ENCODE measurements at places on chromosomes 11 and 22. TPM values are rescaled to one million over a fixed set of nuclear protein-coding genes. Genes with fewer than 3 reads are reported as not detected.
A peak's percentile ranks its signal among the peaks of the same experiment; 100 is the strongest.

GRCh38 chr22:23218867-23219251 lies 38.5 kb downstream of the BCR start:
- peaks cover 100% of the 10 kb centered on the region for H3K4me1 ChIP-seq
- peak overlapping the region; percentile 7 for H3K4me3 ChIP-seq
- DNase-seq: peak; percentile 56

- no peaks in the 10 kb centered on the region for H3K4me1 ChIP-seq
- no peak overlapping the region for H3K4me3 ChIP-seq
- no peak for DNase-seq
- no peaks in the 10 kb centered on the region for H3K27me3 ChIP-seq
- no peak overlapping the region for H3K27ac ChIP-seq
These were observed 194.7 kb downstream of the OR4A47 start for GRCh38 chr11:48683226-48683720.

DNA sequence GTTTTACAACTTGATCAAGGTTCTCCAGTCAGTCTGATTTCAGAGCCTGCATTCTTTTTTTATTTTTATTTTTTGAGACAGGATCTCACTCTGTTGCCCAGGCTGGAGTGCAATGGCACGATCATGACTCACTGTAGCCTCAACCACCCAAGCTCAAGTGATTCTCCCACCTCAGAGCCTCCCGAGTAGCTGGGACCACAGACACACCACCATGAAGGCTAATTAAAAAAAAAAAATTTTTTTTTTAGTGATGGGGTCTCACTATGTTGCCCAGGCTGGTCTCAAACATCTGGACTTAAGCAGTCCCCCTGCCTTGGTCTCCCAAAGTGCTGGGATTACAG lies 117.2 kb upstream of the NAV2 start:
- H3K4me3 ChIP-seq: no peak overlapping the region
- DNase-seq: no peak
- no peaks in the 10 kb centered on the region for H3K36me3 ChIP-seq
- peaks cover 8% of the 10 kb centered on the region for H3K4me1 ChIP-seq
- no peak overlapping the region for H3K27ac ChIP-seq

- no peak overlapping the region for H3K4me3 ChIP-seq
- H3K36me3 ChIP-seq: no peaks in the 10 kb centered on the region
- no peak overlapping the region for H3K27ac ChIP-seq
- DNase-seq: no peak
- no peaks in the 10 kb centered on the region for H3K4me1 ChIP-seq
These were observed 266.5 kb downstream of the TENM4 start for GRCh38 chr11:79174045-79175008.

GRCh38 chr11:114330373-114330772 lies 34.2 kb downstream of the NNMT start:
- no peaks in the 10 kb centered on the region for H3K36me3 ChIP-seq
- H3K27ac ChIP-seq: no peak overlapping the region
- H3K27me3 ChIP-seq: no peaks in the 10 kb centered on the region
- no peak for DNase-seq

- peak; percentile 60 for DNase-seq
- peaks cover 87% of the 10 kb centered on the region for H3K27me3 ChIP-seq
- H3K36me3 ChIP-seq: no peaks in the 10 kb centered on the region
- no peak overlapping the region for H3K4me3 ChIP-seq
- H3K27ac ChIP-seq: no peak overlapping the region
These were observed 2.7 kb upstream of the PDE2A start for GRCh38 chr11:72676861-72677341.

DNA sequence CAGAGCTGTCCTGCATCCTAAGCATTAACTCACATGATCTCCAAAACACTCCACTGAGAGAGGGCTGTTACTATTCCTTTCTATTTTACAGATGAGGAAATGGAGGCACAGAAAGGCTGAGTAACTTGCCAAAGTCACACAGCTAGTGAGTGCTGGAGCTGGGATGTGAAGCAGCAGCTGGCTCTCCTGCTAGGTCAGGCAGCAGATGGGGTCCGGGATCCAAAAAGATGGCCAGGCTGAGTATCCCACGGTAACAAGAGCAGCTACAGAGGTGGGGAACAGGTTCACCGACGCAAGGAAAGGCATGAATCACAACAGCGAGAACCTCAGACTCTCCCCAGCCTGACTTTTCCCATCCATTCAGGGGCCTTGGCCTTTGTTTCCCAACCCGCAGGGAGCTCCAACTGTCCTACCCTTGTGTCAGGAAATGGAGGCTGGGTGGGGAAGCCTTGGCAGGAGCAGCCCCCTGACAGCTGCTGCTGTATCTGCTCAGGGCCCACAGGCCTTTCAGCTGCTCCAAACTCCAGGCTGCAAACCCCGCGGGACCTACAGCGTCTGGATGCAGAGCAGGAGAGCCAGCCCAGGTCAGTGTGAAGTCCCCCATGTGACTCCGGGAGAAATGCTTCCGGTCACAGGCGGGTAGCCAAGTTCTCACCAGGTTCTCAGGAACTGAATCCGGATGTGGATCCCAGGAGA lies 29.5 kb downstream of the DKK3 start:
- peak; percentile 60 for DNase-seq
- H3K4me1 ChIP-seq: peaks cover 37% of the 10 kb centered on the region
- no peak overlapping the region for H3K4me3 ChIP-seq

- H3K27me3 ChIP-seq: no peaks in the 10 kb centered on the region
- no peak overlapping the region for H3K4me3 ChIP-seq
- DNase-seq: no peak
- no peaks in the 10 kb centered on the region for H3K4me1 ChIP-seq
- H3K27ac ChIP-seq: no peak overlapping the region
These were observed 73.2 kb downstream of the CCDC81 start for GRCh38 chr11:86447763-86448480.

GRCh38 chr11:132556316-132556715 lies 976.0 kb downstream of the OPCML start:
- no peaks in the 10 kb centered on the region for H3K36me3 ChIP-seq
- H3K27me3 ChIP-seq: no peaks in the 10 kb centered on the region
- DNase-seq: no peak
- H3K4me3 ChIP-seq: no peak overlapping the region

DNA sequence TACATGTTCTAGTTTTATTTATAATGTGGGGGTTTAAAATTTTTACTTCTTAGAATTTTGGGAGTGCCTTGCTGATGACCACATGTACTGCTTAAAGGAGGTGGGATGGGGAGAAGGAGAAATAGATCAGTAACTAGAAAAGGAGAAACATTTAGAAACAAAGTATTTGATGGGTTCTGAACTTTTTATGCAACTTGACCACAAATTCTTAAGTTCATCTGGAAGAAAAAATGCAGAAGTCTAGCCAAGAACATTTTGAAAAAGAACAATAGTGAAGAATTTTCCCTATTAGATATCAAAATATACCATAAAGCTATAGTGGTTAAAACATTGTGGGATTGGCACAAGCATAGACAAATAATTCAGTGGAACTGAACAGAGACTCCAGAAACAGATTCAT lies 73.3 kb upstream of the AMPD3 start:
- H3K36me3 ChIP-seq: no peaks in the 10 kb centered on the region
- DNase-seq: no peak
- H3K27ac ChIP-seq: no peak overlapping the region
- H3K4me3 ChIP-seq: no peak overlapping the region
- H3K4me1 ChIP-seq: peaks cover 8% of the 10 kb centered on the region

DNA sequence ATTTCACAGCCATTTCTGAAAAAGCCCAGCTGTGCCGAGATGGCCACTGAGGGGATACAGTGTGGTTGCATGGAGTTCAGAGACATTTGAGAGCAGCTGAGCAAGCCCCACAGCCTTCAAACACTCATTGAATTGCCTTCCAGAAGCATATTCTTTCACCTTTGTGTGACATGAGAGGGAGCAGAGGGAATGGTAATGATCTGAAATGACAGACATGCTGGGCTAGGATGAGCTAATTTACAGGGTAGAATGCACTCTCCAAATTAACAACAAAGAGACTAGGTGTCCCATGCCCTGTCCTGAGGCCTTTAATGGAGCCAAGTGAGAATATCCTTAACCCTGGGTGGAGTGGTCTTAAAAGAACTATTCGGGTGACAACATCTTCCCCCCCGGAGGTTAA lies 585.4 kb downstream of the NELL1 start:
- H3K27ac ChIP-seq: no peak overlapping the region
- H3K4me1 ChIP-seq: no peaks in the 10 kb centered on the region
- no peak overlapping the region for H3K4me3 ChIP-seq

- DNase-seq: no peak
- H3K27me3 ChIP-seq: no peaks in the 10 kb centered on the region
- H3K4me3 ChIP-seq: no peak overlapping the region
These were observed 22.5 kb upstream of the ADA2 start for GRCh38 chr22:17241576-17242330.

GRCh38 chr11:99020352-99021225 lies at the start of gene CNTN5:
Gene CNTN5 (plus strand): TSS chr11:99020949.
- H3K4me3 ChIP-seq: no peak within 1 kb of the TSS
- H3K4me1 ChIP-seq: peaks cover 5% of the 10 kb centered on the region
- no peaks in the 10 kb centered on the region for H3K36me3 ChIP-seq
- DNase-seq: no peak
- no peak within 1 kb of the TSS for H3K27ac ChIP-seq

DNA sequence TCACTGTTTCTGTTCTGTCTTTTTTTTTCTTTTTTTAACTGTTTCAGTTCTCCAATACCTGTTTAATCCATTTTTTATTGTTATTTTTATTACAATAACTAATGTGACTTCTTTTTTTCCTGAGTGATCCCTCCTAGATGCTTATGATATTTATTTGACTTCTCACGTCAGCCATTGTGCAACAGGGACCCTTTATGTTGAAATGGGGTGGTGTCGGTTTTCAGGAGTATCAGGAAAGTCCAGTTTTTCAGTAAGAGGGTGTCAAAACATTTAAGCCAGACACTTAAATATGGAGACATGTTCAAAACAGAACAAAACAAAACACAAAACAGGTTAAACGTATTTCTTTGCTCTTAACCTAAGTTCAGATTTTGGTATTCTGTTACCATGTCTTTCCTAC lies 418.8 kb downstream of the DYNC2H1 start:
- no peaks in the 10 kb centered on the region for H3K27me3 ChIP-seq
- no peaks in the 10 kb centered on the region for H3K4me1 ChIP-seq
- DNase-seq: peak; percentile 50
- no peak overlapping the region for H3K27ac ChIP-seq

The DPP3 gene
- polyA plus RNA-seq: 15.6 TPM

The ADM2 gene
- 0.86 TPM for polyA plus RNA-seq

The SLC25A1 gene
- 46.5 TPM for polyA plus RNA-seq

The DRD2 gene
- 0.38 TPM for polyA plus RNA-seq

The PPM1F gene
- 50.2 TPM for polyA plus RNA-seq

All from left lung (tissue), 14 donors.